ENCODE measurements at places on chromosomes 2 and 18. TPM values are rescaled to one million over a fixed set of nuclear protein-coding genes. Genes with fewer than 3 reads are reported as not detected.

DNA sequence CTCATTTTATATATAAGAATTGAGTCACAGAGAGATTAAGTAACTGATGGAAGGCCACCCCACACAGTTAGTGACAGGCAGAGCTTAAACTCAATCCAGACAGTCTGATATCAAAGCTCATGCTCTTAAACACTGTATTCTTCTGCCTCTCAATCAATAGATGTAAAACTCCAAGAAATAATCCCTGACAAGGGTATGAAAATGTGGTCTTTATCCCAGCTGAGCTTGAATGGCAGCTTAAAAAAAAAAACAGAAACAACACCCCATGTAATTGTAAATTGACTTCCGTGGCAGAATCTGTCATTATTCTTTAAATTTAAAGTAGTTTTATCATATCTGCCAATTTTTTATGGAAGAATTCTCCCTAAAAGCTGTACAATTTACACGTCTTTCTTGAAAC lies 60.1 kb downstream of the RAB27B start:
- H3K4me3 ChIP-seq = no peak overlapping the region
- H3K27me3 ChIP-seq = no peaks in the 10 kb centered on the region
- H3K36me3 ChIP-seq = no peaks in the 10 kb centered on the region
- no peak overlapping the region for H3K27ac ChIP-seq

HRH4 gene
- 0.14 TPM for total RNA-seq

- no peaks in the 10 kb centered on the region for H3K4me1 ChIP-seq
- H3K36me3 ChIP-seq = no peaks in the 10 kb centered on the region
- no peak for DNase-seq
Measured at GRCh38 chr2:10382354-10383061, 65.6 kb downstream of the ODC1 start.

DNA sequence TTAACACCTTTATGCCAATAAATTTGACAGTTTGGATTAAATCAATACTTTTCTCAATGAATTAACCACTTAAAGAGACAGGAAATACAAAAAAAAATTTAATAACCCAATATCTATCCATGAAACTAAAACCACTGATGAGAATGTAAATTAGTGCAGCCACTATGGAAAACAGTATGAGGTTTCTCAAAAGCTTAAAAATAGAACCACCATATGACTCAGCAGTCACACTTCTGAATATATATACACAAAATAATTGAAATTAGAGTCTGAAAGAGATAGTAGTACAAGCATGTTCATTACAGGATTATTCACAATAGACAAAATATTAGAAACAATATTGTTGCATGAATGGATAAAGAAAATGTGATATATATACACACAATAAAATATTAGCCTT lies 382.1 kb upstream of the SETBP1 start:
- no peak for DNase-seq
- no peak overlapping the region for H3K4me3 ChIP-seq
- H3K36me3 ChIP-seq = no peaks in the 10 kb centered on the region
- no peak overlapping the region for H3K27ac ChIP-seq

GRCh38 chr2:66069937-66070720 lies 364.8 kb upstream of the MEIS1 start:
- no peak overlapping the region for H3K4me3 ChIP-seq
- H3K27ac ChIP-seq = no peak overlapping the region
- no peaks in the 10 kb centered on the region for H3K27me3 ChIP-seq
- no peaks in the 10 kb centered on the region for H3K4me1 ChIP-seq
- no peak for DNase-seq
